Globus pallidus (tissue), 1 donor: ENCODE measurements at places on chromosomes 7 and 10.

GRCh38 chr7:105719395-105719794 is 138.1 kb upstream of the EFCAB10 start:
- no peak for DNase-seq

DNA sequence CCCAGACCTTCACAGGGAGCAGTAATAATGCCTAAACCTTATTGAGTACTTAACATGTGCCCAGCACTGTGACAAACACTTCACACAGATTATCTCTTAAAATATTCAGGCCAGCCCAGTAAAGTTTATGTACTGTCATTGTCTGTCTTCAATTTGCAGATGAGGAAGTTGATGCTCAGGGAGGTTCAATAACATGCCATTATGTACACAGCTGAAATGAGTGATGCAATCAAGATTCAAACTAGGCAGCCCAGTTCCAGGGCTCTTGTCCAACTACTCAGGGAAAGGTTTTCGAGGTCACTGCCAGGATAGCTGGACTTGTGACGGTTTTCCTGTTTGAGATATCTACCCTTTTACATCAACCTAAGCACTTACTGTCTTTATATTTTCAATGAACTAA is 56.1 kb downstream of the AUTS2 start:
- no peak for DNase-seq

- DNase-seq: peak; percentile 3
These were observed 220.0 kb upstream of the DPP6 start for GRCh38 chr7:153832160-153832559.

DNA sequence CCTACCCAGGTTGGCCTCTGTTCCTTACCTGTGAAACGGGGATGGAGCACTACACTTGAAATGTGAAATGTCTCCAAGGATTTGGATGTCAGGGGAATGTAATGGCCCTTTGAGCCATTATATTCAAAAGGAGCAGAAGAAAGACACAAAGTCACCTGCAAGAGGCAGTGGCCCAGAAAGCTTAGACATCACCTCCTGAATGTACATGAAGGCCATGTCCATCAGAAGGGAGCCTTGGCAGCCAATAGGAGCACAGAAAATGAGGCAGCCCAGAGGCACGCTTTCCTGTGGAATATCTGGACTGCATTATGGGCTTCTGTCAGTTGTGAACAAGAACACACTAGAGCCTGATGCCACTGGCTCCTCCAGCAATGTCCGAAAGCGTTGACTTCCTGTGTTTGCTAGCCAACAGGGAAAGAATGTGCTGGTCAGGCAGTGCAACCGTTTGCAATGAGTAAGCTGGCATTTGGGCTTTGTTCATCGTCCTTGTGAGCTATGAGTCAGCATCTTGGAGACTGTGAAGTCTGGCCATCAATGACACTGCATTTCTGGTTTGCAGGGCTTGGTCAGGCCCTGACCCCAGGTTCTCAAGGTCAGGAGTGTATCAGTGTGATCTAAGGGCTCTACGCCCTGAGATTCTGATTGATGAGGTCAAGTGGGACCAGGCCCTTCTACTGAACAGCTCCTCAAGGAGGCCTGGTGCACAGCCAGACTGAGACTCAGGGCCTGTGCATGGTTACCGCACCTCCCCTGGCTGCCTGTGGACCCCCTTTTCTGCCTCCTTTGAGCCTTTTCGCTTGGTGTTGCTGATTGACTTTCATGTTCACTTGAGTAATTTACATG is 222.4 kb downstream of the RPS24 start:
- DNase-seq: no peak

GRCh38 chr7:92135052-92135889 is 994 bp upstream of the CYP51A1 start:
- no peak for DNase-seq

DNA sequence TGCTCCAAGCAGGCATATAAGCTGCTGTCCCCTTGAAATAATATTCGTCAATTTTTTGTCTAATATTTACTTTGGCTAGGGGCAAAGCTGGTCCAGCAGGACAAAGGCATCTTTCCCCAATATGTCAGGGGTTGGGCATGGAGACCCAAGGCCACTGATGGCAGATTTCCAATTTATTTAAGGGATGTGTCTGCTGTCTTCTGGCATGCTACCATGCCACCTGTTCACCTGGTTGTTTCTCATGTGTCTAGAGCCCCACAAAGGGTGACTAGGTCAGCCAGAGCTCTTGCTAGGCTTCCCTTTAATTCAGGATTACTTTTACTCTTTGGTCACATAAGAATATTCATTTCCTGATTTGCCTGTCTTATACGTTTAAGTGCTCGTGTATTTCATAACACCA is 22.1 kb upstream of the SYPL1 start:
- DNase-seq: no peak

DNA sequence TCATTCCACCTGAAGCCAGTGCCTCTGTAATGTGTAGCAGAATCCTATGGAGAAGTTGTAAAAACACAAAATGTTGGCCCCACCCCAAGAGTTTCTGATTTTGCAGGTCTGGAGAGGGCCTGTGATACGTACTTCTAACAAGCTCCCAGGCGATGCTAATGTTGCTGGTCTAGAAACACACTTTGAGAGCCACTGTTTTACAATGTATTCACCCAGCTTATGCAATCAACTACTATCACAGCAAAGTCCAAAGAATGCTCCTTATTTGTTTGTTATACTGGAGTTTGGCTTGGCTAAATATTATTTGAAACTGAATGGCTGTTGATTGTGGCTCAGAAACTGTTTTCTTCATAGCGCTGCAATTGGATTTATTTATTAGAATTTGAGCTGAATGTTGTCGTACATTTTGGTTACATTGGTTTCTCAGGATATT is 44.3 kb downstream of the DNAJB9 start:
- no peak for DNase-seq

DNA sequence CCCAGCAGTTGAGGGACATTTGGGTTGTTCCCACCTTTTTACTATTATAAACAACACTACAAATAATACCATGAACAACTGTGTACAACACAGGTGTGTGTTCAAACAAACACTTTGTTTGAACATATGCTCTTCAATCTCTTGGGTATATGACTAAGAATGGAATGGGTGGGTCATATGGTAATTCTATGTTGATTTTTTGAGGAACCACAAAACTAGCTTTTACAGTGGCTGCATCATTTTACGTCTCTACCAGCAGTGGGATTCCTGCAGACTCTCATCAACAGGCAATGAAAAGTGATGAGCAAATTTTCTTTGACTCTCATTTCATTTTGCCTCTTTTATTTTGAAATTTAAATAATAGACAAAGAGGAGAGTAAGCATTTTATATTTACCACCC is 116.9 kb upstream of the KLF14 start:
- DNase-seq: no peak
